ENCODE measurements at places on chromosomes 2 and 18.

DNA sequence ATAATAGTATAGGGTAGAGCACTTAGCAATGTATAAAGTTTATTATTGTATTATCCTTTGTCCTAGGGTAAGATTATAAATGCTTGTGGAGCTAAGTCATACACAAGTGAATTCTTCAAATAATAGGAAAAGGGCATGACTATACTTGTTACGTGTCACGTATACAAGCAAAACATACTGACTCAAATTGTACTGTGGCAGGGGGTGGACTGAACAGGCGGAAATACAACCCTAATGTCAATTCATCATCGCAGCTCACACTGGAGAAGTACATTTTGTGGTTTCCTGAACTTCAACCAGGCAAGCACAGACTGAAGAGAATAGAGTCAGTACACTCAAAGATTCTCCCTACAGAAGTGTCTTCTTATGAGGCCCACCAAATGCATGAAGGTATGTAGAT lies 201.0 kb downstream of the MBD2 start:
- no peak for DNase-seq

DNA sequence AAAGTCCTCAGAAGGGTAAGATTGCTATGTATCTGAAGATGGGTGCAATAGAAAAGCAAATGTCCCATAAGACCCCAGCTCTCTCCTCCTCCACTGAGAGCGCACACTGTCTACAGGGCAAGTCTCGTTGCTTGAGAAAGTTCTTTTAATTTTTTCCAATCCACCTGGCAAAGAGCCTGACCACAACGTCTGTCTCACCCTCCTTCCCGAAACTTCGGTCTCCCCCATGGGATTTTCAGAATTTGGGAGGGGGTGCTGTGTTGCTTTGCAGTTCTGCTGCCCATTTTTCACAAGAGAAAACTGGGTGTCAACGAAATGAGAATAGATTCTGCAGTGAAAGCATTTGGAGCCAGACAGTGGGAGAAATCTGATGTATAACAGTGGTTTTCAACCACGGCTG lies 40.4 kb downstream of the SERTAD2 start:
- no peak for DNase-seq

- no peak for DNase-seq
Observed at GRCh38 chr2:229798446-229799155, 84.2 kb upstream of the DNER start.

DNA sequence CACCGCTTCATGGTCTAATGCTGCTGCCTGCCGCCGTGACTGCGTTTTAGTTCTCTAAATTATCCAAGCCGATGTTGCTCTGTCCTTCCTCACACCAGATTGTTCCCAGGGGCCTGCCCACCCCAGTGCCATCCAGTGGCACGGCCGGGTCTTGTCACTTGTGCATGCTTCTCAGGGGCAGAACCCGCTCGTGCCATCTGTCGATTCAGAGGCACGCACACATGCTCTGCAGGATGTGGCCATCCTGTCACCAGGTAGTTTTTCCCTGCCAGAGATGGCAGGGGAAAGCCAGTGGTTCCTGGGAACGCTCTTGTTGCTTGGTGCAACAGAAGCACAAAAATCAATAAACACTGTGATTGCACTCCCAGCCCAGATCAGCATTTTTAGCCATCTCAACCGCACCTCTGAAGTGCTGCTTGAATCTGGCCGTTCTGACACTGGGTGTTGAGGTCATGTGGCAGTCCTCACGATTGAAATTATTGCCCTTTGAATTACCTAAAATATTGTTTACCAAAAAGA lies 119.6 kb upstream of the BOD1L2 start:
- no peak for DNase-seq

DNA sequence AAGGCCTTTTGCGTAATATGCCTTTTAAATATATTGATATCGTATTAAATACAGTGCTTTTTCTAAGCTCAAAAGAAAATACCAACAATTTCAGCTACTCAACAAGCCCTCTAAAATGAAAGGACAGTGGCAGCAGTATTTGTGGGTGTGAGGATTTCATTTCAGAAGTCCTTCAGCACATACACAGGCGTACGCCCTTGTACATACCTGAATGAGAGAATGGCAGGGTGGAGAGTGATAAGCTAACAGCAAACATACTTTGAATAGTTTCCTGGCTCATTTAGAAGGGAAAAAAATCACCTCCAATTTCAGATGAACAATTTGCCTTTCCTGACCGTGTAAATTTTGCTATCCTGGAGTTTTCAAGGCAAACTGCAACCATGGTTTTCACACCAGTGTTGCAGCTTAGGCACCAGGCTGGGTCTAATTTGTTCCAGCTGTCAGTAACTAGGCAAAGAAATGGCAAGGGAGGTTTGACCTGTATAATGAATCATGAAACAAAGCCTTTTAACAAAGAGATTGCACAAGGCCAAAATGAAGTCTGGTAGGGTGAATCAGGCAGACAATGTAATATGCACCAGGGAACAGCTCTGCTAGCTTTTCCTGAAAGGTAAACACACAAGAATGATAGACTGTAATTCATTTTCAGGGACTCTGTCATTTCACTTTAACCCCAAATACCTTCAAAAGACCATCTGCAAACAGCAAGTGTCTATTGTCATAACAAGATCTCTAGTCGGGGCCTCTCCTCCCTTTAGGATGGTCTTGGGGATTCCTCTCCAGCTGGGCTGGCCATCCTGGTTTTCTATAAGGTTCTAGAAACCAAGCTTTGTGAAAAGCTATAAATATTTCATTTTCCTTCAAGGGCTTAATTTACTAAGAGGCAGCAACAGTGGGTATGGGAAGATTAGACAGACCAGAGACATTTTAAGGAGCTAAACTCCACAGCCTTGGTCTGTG lies 11.5 kb downstream of the ANKRD29 start:
- no peak for DNase-seq
